ENCODE measurements at places on chromosomes 7 and 10.

DNA sequence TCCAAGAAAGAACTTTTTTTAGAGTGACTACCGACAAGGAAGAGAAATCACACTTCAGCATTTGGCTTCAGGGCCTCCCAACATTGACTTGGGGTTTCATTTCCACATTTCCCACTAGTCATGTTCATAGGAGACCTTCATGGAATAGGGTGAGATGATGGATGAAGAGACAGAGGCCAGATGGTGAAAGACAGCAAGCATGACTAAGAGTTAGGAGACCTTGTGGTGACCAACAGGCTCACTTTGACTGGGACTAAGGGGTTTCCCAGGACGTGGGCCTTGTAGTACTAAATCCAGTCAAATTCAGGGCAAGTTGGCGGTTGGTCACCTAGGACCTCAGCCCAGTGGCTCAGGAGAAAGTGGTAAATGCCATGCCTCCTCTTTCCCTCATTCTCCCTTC is 3.0 kb upstream of the GIMAP5 start:
- no peak for DNase-seq

- DNase-seq, result no peak
Measured at GRCh38 chr10:103501186-103501585, 7.7 kb downstream of the NEURL1 start.

- no peak for DNase-seq
Measured at GRCh38 chr10:22589851-22590514, 124.4 kb downstream of the PIP4K2A start.

- no peak for DNase-seq
Measured at GRCh38 chr10:50234486-50234885, 16.8 kb downstream of the ASAH2 start.

- no peak for DNase-seq
Measured at GRCh38 chr10:50375745-50376144, 124.4 kb upstream of the ASAH2 start.

GRCh38 chr10:13717936-13718772 is 131.4 kb downstream of the PRPF18 start:
- DNase-seq, result peak; percentile 91

GRCh38 chr10:91569522-91569921 is 63.3 kb downstream of the PPP1R3C start:
- no peak for DNase-seq

DNA sequence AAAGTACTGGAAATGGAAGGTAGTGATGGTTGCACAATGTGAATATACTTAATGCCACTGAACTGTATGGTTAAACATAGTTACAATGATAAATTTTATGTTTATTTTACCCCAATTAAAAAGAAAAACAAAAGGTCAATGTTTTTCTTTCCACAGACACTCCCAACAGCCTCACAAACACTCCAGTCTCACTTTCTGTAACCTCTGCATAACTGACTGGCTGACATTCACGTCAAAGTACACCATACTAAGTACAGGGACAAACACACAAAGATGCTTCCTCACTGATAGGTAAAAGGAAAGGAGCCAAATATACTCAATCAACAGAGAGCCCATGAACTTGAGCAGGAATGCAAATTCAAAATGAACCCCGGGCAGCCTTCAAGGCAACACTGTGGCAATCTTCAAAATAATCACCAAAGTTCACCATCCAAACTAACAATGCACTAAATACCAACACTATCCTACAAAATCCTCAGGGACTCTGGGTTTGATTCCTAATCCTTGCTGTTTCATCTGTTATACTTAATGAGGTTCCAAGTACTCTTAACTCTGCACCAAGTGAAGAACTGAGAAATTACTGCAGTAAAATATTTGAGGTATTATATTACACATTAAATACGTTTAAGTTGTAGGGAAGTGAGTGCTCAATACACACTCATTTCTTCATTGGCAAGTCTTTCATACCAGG is 90.8 kb downstream of the ARMH3 start:
- DNase-seq, result no peak

- peak; percentile 64 for DNase-seq
Measured at GRCh38 chr7:30682212-30683083, at the start of gene CRHR2. Gene CRHR2, minus strand, starts transcription at chr7:30682456. Its CDS starts 176 bp downstream, at chr7:30682280.

DNA sequence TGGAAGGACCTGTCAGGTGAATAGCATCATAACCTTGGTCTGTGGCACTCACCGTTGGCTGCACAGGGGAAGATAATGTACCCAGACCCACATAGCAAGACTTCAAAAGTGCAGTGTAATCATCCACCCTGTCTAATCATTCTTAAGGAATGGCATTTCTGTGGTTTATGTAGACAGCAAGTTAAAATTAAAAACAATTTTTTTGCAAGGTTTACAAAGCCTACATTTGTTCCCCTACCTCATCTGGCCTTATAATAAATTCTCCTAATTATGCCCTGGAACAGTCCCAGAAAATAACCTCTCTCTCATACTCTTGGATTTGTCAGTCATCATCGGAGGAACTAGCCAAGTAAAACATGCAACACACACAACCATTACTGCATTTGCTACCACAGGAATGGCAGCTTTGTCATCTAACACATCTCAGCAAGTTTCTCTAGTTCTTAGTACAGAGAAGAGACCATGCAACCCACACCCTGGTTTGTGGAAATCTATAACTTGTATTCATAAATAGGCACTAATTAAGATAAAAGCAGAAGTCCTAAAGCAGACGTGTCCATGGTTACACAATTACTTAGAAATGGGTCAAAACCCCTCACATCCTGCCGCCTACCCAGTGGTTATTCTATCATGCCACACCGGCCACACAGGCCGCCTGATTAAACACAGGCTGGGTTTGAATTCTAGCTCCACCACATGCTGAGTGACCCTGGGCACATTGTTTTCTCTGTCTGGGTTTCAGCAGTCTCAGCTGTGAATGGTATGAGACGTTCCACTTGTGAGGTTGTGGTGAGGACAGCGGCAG is 19.1 kb downstream of the ABLIM1 start:
- DNase-seq, result no peak

DNA sequence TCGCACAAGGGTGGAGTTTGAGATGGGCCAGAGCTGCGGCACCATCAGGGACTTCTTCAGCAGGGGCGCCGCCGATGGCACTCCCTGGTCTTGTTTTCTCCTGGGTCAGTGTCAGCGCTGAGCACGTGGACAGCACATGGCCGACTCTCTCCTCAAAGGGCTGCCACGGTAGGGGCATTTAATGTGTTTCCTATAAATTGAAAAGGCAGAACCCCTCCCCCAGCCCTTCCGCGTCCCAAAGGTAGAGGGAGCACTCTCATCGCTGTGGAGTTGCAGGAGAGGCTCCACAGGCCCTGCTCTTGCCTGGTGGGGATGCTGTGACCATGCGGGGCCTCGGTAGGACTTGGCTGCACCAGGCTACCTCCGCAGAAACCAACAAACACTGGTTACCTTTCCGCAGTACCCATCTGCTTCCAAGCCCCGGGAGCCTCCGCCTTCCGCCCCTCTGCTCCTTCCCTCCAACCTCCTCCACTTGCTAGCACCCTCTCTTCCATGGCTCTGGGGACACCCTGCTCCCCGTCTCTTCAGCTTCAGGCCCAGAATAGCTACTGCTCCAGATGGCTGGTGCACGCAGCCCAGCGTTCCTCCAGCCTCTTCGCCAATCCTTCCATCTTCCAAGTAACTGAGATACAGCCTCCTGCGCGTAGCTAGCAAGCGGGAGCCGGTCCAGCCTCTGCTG is 166.3 kb upstream of the ADCY1 start:
- no peak for DNase-seq

- DNase-seq, result no peak
Measured at GRCh38 chr7:132418840-132419239, 157.4 kb downstream of the PLXNA4 start.

DNA sequence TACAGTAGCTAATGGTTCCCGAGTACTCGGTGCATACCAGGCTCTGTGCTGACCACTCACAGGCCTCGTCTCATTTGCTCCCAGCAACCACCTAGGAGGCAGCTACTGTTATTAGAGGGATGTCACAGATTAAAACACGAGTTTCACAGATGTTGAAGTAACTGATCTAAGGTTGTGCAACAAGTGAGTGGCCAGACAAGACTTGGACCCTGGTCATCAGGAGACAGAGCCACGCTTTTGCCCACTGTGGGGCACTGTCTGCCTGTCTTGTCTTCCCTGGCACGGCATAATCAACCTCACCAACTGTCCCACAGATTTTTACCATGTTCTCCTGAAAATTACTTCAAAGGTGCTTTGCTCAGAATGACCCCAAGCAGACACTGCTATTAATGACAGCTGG is 111.6 kb upstream of the HABP2 start:
- no peak for DNase-seq

GRCh38 chr7:44045226-44046014 is 918 bp downstream of the DBNL start:
- no peak for DNase-seq

DNA sequence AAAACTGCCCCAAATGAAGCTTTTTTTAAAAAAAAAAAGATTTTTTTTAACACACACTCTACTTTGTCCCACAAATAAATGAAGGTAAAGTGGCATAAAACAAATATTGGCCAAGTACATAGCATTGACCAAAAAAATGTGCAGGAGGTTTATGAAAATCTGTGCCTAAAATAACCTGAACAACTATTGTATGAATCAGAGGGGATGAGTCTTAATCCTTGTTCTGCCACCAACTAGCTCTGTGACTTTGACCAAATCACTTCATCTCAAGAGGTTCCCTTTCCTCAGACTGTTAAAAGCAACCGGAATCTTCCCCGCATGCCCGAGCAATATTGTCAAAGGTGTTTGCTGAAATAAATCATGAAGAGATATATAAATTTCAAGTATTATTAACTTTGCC is 150.4 kb upstream of the NEBL start:
- DNase-seq, result no peak

DNA sequence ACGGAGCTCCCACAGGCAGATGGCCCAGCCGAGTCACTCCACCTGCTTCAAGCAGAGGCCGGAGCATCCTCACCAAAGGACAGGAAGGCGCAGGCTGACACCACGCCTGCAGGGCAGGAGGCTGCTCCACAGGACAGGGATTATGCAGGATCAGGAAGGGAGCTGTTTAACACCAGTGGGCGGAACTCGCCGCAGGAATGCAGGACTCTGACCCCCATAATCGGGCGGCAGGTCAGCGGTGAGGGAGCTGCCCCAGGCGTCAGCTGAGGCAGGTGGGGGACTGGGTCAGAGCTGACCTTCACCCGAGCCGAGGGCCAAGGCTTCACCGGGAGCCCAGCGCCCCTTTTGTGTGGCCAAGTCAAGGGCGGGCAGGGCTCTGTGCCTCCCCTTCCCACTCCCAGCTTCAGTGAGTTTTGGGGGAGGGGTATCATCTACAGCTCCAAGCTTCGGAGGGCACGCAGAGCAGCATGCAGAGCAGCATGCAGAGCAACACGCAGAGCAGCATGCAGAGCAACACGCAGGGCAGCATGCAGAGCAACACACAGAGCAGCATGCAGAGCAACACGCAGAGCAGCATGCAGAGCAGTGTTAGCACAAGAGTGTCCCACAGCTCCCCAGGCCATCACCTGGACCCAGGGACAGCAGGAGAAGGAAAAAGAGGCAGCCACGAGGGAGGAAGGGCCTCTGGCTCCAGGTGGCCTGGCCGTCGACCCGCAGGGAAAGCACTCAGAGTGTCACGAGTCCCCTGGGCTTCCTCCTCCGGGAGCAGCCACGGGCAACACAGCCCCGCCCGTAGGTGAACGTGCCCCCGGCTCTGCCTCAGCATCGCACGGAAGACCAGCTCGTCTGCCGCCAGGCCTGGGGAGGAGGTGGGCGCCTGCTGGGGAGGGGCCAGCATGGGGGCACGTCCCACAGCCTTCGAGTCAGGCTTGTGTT is 151.7 kb upstream of the PPP2R2D start:
- no peak for DNase-seq

- DNase-seq, result no peak
Measured at GRCh38 chr10:132560241-132560731, 22.7 kb downstream of the INPP5A start.

DNA sequence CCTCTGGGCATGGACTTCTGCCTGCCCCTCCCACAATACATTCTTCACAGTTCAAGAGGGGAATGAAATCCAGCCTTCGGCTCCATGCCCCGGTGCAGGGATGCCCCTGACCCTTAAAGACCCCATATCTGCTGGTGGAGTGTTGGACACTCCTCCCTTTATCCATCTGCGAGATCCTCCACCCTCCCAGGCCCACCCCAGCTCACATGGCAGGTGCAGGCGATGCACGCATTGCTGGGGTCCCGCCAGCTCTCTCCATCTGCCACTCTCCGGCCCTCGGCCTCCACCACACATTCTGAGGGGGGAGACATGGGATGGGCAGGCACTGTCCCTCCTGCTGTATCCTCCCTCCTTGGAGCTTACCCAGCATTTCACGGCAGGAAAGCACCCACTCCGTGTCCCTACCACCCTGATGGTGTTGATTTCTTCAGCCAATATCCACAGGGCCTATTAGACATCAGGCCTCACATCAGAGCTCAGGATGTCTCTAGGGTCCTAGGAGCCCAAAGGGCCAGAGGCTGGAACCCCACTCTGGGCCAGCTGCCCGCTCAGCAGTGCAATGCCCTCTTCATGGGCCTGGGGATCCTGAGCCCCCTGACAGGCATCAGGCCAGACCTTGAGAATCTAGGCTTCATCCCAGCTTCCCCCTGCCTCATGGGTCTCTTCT is 18.3 kb downstream of the ATP6V1F start:
- no peak for DNase-seq

DNA sequence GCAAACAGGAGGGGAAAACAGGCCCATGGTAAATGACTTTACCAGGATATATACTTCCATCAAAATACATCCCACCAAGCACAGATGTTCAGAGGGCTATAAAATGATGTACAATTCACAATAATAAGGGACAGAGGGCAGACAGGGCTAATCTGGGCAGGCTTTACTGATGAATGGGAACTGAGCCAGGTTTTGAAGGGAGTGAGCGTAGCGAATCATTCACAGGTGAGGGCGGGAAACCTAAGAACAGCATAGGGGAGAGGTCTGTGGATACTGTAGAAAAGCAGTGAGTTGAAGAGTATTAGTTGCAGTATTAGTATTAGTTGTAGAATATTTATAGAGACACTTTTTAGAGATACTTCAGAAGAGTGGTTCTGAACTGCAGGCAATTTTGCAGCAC is 180.8 kb downstream of the JAZF1 start:
- no peak for DNase-seq

- no peak for DNase-seq
Measured at GRCh38 chr7:8121243-8121642, 140.7 kb downstream of the ICA1 start.

GRCh38 chr10:132332433-132332754 is 401 bp downstream of the LRRC27 start:
- DNase-seq, result no peak

GRCh38 chr10:103787331-103787730 is 68.0 kb downstream of the SH3PXD2A start:
- no peak for DNase-seq

GRCh38 chr7:150503155-150503554 is 11.5 kb upstream of the GIMAP7 start:
- no peak for DNase-seq

DNA sequence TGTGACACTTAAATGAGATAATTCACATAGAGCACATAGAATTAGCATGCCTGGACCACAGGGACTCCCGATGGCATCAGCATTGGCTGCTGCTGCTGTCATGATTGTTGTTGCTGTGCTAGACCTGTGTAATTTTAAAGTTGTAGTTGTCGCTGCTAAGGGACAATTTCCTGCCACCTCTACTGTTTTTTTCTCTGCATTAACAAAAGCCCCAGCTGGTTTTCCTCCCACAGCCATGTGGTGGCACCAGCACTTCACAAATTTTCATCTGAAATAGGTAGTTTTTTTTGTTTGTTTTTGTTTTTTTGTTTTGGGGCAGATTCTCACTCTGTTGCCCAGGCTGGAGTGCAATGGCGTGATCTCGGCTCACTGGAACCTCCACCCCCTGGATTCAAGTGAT is 25.4 kb upstream of the PRXL2A start:
- peak; percentile 75 for DNase-seq

- no peak for DNase-seq
Measured at GRCh38 chr10:51802030-51802429, 102.6 kb upstream of the CSTF2T start.

Data from stomach (tissue), 19 donors.